ENCODE measurements at places on chromosomes 1 and 21.

- no peak for DNase-seq
Measured at GRCh38 chr1:20992322-20993056, 184.2 kb downstream of the EIF4G3 start.

GRCh38 chr1:160519642-160520435, 3.2 kb downstream of the SLAMF6 start:
- peak; percentile 31 for DNase-seq

GRCh38 chr1:159509440-159510228, 26.2 kb downstream of the OR10J5 start:
- no peak for DNase-seq

- DNase-seq = no peak
Measured at GRCh38 chr1:40787737-40788560, 4.4 kb downstream of the KCNQ4 start.

- no peak for DNase-seq
Measured at GRCh38 chr1:199619223-199619622, 408.3 kb upstream of the NR5A2 start.

GRCh38 chr1:234731569-234732085, 121.6 kb upstream of the IRF2BP2 start:
- DNase-seq = no peak

GRCh38 chr1:66168948-66169671, 364.8 kb upstream of the SGIP1 start:
- DNase-seq = no peak

DNA sequence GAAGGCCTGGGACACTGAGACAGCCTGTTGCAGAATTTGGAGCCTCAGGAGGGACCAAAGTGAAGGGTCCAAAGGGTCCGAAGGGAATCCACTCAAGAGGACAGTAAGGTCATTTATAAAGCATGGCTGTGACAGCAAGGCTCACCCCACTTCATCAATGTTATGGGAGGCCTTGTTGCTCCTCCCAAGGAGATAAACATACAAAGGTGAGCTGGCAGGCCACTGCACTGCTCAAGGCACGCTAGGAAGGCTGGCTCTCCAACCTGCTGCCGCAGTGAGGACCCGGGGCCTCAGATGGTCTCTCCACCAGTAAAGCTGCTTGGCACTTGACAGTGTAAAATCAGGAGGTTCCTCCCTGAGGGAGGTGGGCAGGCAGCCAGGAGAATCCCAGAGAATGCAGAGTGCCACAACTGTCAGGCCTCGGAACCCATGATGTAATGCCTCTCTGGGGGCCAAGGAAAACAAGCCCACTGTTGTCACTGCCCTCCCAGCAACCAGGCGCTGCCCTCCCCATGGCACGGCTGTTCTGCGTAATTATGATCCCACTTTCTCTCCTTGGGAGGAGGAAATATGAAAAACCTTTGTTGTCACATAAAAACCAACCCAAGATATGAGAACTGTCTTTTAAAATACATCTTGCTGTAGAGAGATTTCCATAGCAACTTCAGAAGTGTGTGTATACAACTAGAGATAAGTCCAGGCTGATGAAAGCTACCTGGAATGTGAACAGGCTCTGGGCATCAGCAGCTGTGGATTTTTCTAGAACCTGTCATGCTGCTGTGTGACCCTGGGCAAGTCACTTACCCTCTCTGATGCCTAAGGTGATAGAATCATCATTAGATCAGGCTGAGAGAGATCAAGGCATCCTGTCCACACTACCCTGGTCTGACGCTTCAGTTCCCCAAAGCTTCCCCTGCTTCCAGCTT, 102.5 kb downstream of the KCNN3 start:
- DNase-seq = no peak

DNA sequence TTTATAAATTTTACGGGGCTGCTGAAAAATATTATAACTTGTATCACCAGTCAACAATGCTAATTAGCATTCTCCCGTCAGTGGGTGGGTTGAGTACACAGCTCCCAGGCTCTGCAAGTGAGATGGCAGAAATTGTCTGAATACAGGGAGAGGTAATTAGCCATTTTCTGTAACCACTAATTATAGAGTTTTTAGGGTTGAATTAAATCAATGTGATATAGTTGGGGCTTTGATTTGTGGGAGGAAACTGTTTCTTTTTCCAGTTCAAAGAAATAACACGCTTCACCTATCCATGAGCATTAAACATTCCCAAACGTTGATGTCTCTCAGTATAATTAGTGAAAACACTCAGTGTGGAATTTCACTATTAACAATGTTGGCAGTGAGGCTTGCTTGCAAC, 1.5 kb downstream of the VANGL1 start:
- no peak for DNase-seq

- no peak for DNase-seq
Measured at GRCh38 chr1:86419277-86419903, 4.6 kb upstream of the CLCA2 start.

DNA sequence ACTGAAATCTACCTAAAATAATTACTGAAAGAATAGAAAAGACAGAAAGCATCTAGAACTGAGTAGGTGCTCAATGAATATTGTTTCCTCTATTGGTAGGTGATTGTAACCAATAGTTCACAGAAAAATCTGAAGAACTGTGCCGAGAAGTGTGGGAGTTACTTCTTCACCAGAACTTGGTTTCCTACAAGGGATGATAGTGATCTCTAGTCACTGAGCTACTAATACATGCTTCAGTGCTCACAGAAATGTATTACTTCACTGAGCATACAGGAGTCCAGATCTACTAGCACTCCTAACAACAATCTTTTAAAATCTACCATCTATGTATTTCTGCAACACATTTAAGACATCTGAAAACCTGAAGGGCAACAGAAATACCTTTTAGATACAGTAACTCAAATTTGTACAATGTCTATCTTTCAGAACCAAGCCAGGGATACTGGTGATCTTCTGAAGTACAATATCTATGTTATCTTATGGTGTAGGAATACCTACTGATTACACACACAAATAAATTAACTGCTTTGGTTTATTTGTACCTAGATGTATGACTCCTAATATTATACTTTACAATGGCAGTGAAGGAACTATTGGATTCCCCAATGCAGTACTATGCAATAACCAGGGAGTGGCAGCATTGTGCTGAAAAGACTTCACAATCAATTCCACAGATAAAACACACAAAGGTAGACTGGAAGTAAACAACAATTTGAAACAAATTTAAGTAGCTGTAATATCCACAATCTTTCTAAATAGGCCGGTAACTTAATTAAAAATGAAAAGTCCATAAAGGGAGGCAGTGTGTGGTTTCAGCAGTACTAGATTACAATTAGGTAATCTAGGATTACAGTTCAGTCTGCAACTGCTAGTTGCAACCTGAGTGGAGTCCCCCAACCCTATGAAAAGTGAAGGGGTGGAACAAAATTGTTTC, 243.0 kb downstream of the SLC45A1 start:
- DNase-seq = no peak

GRCh38 chr1:43524804-43525203, 5.9 kb upstream of the PTPRF start:
- DNase-seq = no peak

DNA sequence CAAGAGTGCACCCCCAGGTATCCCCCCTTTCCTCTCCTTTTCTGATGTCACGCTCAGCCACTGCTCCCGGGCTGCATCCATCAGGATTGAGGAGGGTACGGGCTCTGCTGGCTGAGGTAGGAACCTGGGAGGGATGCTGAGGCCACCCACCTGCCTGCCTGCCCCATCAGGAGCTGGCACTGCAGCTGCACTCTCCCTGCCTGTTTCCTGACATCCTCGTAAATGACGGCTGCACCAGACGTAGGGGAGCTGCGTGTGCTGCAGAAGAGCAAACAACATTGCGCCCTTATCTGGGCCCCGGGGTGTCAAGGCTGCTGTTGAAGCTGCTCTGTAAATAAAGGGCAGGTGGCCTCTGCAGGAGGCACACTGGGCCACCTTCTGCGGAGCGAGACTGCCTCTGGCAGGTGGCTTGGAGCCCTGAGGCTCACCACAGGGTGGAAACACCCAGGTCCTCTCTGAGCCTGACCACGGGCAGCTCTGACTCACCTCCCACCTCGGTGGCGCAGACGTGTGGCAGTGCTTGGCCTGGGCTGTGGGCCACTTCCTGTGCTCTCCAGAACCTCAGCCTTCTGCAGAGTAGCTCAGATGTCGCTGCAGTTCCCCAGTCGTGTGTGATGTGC, 30.9 kb downstream of the SNAP47 start:
- peak; percentile 66 for DNase-seq

DNA sequence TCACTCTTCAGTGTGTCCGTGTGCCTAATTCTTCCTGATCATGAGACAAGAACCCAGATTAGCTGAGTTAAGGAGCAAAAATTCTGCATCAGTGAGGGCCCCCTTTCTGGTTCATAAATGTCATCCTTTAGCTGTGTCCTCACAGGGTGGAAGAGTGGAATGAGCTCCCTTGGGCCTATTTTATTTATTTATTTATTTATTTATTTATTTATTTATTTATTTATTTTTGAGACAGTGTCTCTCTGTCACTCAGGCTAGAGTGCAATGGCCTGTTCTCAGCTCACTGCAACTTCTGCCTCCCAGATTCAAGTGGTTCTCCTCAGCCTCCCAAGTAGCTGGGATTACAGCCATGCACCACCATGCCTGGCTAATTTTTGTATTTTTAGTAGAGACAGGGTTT, 131.7 kb downstream of the PATJ start:
- no peak for DNase-seq

DNA sequence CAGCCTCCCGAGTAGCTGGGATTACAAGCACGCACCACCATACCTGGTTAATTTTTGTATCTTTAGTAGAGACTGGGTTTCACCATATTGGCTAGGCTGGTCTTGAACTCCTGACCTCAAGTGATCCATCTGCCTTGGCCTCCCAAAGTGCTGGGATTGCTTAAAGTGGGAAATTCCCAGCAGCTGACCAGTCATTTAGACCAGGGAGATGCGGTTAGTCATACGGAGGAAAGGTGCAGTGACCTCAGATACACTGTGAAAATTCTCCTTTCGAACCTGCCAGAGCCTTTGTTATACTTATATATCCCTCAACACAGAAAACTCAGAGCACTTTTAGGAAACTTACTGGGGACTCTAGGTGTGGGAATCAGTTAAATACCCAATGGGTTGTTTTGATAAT, 39.6 kb downstream of the MAP10 start:
- DNase-seq = no peak

All from stimulated activated CD8-positive, alpha-beta memory T cell treated with anti-CD3 and anti-CD28 coated beads, Interleukin-7, amount 100 ng/mL, for 48 hours (primary cell).